ENCODE measurements at places on chromosomes 2 and 18.

DNA sequence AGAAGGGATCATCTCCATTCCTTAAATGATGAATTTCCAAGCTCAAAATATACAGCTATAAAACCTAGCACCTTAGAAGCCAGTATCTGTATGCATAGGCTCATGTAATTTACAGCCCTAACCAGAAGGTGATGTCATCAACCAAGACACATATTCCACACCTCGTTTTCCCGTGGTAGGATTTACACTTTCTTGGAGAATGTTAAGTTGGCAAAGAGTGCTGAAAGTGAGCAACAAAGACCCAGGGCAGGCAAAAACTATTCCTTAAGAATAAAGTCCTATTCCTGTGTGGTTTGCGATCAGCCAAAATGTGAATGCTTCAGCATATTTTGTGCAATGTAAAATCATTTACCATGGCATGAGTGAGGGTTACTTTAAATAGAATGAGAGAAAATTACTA is 247.1 kb downstream of the OSR1 start:
- DNase-seq: no peak

GRCh38 chr2:163601377-163601776 is 134.4 kb downstream of the FIGN start:
- no peak for DNase-seq

GRCh38 chr2:56014046-56014730 is 90.6 kb upstream of the EFEMP1 start:
- DNase-seq: peak; percentile 70

DNA sequence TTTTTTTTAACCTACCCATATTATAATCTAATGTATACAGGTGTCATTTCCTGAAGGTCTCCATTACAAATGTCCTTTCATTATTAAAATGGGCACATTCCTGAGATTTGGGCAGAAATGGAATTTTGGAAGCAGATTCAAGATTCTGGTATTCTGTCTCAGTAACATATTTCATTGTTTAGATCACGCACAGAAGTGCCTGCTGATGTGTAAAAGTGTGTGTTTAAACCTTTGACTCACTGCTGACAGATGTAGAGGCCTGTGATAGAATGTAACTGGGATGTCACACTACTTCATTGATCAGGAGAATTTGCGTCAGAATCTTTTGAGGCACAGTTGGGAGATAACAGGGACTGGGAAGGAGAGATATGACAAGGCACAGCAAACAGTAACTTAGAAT is 276.8 kb upstream of the EPAS1 start:
- no peak for DNase-seq

DNA sequence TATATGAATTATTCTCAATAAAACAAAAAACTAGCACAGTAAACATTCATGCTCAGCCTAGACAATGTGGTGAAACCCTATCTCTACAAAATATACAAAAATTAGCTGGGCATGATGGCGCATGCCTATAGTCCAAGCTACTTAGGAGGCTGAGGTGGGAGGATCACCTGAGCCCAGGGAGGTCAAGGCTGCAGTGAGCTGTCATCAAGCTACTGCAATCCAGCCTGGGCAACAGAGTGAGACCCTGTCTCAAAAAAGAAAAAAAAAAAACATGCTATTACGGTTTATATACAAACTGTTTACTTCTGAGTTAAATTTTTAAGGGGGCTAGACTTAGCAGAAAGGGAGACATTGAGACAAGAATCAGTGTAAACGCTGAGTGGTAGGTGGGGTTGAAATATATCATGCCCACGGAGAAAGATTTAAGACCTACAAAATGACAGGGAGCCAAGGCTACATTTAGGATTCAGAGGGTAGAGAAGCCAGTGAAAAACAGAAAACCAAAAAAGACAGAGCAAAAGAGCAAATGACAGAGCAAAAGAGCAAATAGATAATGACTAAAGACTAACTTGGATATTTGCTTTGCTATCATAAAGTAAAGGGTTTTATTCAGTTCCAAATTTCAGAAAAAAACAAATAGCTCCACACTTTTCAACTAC is 7.5 kb downstream of the TTC32 start:
- no peak for DNase-seq

DNA sequence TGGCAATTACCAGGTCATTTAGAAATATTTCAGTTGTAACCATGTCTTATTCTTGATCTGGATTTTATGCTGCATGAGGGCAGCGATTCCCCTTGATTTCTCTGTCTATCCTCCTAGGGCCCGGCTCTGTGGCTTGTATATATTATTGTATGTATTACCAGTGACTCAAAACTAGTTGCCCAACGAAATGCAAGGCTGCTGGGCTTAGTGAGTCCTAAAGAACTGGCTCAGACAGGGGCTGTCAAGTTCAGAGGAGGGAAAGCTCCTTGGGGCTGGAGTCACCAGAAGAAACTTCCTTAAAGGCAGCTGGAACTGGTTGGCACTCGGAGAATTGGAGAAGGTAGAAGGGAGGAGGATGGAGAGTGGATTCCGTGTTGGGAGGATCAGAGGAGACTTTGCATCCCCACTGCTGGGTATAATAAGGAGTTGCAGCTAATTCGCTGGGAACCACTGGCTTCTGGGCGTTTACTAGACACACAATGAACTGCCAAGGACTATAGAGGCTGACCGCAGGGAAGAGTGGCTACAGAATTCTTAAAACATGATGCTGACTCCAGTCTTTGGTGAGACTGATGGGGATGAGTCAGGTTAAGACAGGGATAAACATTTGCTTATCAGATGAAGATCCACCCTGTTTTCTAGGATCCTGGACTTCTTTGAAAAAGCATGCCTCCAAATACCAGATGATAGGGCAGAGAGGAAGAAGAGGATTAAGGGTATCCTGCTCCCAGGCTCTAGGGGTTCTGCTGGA is 104.3 kb downstream of the PRKCE start:
- no peak for DNase-seq

DNA sequence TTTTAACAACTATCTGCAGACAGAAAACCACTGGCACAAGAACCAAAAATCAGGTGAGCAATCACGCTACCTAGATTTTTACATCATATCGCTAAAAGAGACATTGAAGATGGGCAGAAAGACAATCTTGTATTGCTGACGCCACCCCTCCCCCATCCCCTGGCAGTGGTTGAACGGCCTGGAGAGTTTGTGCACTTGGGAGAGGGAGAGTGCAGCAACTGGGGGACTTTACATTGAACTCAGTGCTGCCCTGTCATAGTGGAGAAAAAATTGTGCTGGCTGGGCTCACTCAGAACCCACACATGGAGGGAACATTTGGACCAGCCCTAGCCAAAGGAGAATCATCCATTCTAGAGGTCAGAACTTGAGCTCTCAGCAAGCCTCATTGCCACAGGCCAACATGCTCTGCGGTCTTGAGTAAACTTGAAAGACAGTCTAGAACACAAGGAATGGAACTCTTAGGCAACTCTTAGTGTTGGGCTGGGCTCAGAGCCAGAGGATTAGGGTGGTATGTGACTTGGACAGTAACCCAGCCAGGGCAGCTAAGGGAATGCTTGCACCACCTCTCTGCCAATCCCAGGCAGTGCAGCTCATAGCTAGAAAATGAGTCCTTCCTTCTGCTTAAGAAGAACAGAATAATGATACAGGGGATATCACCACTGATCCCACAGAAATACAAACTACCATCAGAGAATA is 220.0 kb upstream of the CYP26B1 start:
- no peak for DNase-seq

- no peak for DNase-seq
Measured at GRCh38 chr2:128270672-128271596, 47.7 kb downstream of the HS6ST1 start.
